Inflammatory macrophage treated with lipopolysaccharide for 1 hour (primary cell): ENCODE measurements at places on chromosomes 3 and 15.

- DNase-seq: peak; percentile 31
Observed at GRCh38 chr15:40891810-40892446, 2.3 kb upstream of the VPS18 start.

DNA sequence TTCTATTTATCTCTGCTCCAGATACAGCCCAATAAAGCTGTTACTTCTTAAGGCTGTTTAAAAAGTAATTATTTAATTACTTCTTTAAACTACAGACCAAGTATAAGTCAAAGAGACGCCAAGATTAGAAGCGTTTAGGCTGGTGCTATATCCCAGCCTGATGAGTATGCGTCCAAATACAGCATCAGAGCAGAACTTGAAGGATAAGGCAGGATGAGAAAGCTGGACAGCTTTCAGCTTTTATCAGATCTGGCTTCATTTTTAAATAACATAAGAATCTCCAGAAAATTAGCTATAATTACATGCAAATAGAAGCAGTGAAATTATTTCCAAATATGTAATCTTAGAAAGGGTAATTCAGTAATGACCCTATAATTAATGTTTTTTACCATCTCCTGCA lies 110.3 kb upstream of the MYO5C start:
- DNase-seq: no peak

- DNase-seq: peak; percentile 40
Observed at GRCh38 chr15:60381148-60381788, 16.5 kb downstream of the ANXA2 start.

- DNase-seq: no peak
Observed at GRCh38 chr3:148420242-148420641, 277.5 kb upstream of the AGTR1 start.

- no peak for DNase-seq
Observed at GRCh38 chr3:18900994-18901393, 247.3 kb upstream of the KCNH8 start.

- DNase-seq: no peak
Observed at GRCh38 chr3:132911741-132912415, 126.3 kb upstream of the TMEM108 start.

DNA sequence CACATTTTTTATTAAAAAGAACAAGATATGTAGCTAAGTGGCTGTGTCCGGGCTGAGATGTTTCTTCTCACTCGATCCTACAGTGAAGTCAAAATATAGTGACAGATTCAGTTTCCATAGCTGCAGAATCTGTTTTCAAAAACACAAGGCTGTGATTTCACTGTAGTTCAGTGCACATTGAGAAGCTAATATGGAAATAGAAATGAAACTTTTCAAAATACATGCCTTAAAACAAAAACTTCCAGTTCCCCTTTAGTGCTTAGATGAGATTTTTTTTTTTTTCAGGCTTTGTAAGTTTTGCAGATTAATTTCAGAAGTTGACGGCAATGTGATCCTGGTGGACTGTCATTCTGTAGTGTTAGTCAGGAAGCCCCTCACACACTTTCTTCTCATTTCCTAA lies 23.8 kb upstream of the TRAK1 start:
- DNase-seq: peak; percentile 58

DNA sequence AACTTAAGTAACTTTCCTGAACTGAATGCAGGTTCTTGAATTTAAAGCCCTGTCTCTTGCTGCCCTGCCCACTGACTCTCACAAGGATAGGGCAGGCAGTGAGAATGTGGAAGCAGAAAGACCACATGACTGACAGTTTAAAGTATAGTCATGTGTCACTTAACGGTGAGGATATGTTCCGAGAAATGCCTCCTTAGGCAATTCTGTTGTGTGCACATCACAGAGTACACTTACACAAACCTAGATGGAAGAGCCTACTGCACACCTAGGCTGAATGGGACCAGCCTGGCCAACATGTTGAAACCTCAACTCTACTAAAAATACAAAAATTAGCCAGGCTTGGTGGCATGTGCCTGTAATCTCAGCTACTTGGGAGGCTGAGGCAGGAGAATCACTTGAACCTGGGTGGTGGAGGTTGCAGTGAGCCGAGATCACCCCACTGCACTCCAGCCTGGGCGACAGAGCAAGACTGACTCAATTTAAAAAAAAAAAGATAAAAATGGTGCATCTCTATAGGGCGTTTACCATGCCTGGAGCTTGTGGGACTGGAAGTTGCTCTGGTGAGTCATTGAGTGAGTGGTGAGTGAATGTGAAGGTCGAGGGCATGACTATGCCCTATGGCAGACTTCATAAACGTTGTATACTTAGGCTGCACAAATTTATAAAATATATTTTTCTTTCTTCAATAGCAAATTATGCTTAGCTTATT lies 18.9 kb upstream of the COPG1 start:
- DNase-seq: peak; percentile 89

- DNase-seq: no peak
Observed at GRCh38 chr3:12998648-12999047, 74.6 kb downstream of the IQSEC1 start.

GRCh38 chr3:38115645-38116427 lies 21.1 kb downstream of the ACAA1 start:
- DNase-seq: no peak

DNA sequence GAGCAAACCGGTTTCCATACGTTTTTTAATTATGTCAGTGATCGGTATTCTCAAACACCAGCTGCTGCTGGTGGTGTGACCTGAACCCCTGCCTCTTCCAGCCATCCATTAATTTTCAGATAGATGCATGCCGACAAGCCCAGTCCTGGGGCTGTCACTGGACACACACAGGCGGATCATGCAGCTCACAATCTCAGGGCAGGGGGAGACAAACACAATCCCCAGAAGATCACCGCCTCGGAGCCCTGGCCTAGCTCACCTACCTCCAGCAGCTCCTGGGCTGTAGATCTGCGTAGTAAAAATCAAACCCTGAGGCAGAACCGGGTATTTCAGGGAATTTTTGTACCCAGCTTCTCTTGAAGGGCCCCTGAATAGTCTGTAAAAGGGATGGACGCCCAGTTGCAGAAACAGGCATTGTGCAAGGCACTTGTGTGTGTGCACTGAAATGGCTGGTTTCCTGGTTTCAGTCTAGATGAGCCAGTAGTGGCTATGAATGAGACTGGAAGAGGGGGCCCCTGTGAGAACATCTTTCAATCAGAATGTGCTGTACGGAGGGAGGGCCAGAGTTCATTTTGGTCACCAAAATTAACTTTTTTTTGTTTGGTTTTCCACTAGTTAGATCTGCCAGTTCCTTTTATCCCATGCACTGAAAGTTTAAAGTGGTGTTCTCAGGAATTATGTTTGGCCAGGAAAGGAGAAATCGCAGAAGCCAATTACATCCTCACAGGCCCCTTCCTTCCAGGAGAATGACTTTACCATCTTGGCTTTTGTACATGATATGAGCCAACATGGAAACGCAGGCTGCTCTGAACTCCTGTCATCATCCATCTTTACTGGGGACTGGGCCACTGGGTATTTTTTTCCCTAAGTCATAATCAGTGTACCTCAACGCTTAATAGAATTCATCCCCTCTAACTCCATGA lies 55.0 kb upstream of the RPL32 start:
- peak; percentile 16 for DNase-seq

- no peak for DNase-seq
Observed at GRCh38 chr3:143476965-143477640, 357.5 kb downstream of the CHST2 start.

GRCh38 chr3:55198554-55198953 lies 270.7 kb upstream of the LRTM1 start:
- DNase-seq: no peak

- no peak for DNase-seq
Observed at GRCh38 chr3:133440652-133441051, 40.8 kb downstream of the BFSP2 start.

DNA sequence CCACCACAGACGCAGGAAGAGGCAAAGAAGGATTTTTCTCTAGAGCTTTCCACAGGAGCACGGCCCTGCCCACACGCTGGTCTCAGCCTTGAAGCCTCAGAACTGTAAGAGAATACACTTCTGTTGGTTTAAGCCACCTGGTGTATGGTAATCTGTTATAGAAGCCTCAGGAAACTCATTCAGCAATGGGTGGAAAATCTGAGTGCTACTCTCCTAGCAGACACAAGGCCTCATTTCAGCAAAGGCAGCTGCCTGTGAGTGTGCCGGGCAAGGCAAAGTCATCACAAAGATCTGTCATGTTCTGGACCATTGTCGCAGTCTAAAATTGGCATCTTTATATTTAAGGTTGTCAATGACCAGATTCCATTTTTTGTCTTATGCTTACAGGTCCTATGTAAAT lies 31.0 kb downstream of the ATP10A start:
- no peak for DNase-seq

DNA sequence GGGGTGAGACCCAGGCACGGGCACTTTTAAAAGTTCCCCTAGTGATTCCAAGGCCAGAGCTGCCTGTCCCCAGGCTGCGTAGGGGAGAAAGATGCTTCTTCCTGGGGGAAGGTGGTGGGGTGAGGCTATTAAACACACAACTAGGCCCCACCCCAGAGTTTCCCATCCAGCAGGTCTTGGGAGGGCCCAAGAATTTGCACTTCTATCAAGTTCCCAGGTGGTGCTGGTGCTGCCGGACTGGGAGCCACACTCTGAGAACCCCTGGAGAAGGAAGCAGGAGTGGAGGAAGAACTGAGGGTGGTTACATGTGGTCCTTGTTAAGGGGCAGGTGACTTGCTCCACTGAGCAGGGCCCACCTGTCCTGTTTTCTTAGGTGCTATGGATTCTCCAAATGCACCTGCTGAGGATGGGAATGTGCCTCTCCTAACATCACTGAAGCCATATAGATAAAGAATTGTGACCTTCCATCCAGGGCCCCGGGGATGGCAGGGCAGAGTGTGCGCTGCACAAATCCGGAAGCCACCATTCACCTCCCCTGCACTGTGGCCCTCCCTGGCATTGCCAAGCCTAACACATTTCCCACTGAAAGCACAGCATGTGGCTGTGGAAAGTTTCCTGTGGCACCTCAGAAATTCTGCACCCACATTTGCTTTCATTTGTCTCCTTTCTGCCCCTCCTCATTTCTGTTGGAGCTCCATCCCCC lies 111.5 kb upstream of the MEF2A start:
- no peak for DNase-seq

- DNase-seq: no peak
Observed at GRCh38 chr3:141227216-141227615, 4.4 kb upstream of the PXYLP1 start.

DNA sequence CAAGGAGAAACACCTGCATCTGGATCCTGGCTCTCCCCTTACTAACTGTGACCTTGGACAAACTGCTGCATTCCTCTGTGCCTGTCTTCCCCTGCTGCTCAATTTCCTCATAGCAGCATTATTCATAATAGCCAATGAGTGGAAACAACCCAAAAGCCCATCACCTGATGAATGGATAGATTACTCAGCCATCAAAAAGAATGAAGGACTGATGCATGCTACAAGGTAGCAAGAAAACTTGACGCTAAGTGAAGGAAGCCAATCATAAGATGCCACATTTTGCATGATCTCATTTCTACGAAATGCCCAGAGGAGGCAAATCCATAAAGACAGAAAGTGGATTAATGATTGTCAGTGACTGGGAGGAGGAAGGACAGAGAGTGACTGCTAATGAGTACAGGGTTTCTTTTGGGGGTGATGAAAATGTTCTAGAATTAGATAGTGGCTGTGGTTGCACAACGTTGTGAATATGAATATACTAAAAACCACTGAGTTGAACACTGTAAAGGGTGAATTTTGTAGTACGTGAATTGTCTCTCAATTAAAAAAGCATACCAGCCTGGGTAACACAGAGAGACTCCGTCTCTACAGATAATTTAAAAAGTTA lies 11.2 kb downstream of the IGDCC4 start:
- no peak for DNase-seq

DNA sequence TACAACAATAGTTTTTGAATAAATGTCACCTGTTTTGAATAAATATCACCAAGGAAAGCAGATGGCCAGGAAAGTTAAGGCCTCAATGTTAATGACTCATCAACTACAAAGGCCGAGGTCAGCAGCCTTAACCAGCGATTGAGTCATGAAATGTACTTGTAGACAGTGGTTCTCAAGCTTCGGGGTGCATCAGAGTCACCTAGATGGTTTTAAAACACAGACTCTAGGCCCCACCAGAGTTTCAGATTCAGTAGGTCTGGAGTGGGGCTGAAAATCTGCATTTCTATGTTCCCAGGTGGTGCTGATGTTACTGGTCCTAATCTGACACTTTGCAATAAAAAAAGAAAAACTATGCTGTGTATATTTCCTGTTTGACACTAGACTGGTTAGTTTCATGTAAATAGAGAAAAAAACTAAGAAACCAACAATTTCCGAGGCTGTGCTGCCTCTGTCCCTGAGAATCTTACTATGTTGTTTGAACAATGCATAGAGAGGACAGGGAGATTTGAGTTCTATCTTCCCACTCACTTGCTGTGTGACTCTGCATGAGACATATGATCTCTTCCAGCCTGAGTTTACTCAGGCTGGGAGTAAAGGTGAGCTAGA lies 9.8 kb downstream of the RAB27A start:
- DNase-seq: peak; percentile 44

DNA sequence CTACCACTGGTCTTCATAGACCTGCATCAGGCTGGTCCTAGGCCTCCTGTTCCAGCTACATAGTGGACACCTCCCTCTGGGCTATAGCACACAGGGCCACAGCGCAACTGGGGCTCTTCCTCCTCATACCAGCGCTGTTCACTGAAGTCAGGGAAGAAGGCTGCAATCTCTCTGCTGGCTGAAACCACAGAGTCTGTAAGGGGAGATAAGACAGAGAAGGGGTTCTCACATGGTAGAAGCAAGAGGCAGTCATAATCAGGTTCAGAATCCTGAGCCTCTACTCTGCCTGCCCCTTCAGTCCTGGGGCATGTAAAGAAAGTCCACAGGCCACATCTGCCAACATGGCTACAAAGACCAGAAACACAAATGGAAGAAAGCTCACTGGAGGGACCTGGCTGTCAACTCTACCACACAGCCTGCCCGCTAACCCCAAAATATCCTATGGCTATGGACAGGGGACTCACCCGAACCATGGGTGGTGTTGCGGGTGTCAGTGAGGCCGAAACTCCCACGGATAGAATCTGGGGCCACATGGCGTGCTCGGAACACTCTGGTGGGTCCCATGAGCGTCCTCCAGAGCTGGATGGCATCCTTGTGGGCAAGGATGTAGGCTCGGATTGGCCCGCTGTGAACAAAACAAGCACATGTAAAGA lies 38.7 kb downstream of the SPINK8 start:
- no peak for DNase-seq

- DNase-seq: no peak
Observed at GRCh38 chr15:51589881-51590568, 32.5 kb downstream of the DMXL2 start.

DNA sequence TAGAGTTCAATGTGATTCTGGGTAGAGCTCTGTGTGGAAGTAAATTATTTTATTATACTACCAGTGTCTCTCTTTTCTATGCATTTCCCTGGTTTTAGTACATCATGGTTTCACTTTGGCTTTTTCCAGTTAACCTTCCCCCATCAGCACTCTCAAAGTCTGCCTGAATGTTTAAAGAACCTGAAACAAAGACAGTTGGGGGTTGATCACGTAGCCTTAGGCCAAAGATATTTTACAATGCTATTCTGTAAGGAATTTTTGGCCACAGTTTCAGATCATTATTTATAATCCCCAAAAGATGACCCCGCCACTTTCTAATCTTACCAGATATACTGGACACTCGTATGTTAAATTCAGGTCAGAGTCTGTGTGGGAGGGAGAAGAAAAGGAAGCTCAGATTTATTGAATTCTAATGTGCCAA lies 156.3 kb upstream of the TMC3 start:
- DNase-seq: no peak
